Aorta (tissue), 5 donors: ENCODE measurements at places on chromosomes 2 and 18. TPM values are rescaled to one million over a fixed set of nuclear protein-coding genes. Genes with fewer than 3 reads are reported as not detected.

The DSEL gene
- 16.9 TPM for total RNA-seq

The RAB27B gene
- 0.39 TPM for total RNA-seq

The OR6B2 gene
- not detected for total RNA-seq

The BZW1 gene
- 193 TPM for total RNA-seq

The XDH gene
- not detected for total RNA-seq

The SLC35G4 gene
- not detected for total RNA-seq

The LOXL3 gene
- 18.9 TPM for total RNA-seq

The PMAIP1 gene
- total RNA-seq, result 1.3 TPM

The GNAL gene
- 15.5 TPM for total RNA-seq

The PPP4R3B gene
- total RNA-seq, result 59.3 TPM

The PLGLB2 gene
- total RNA-seq, result 2.5 TPM

The LRP2 gene
- not detected for total RNA-seq

The CDH2 gene
- total RNA-seq, result 6.9 TPM

The TNFAIP6 gene
- total RNA-seq, result 3.6 TPM

The POTEJ gene
- total RNA-seq, result not detected

The EGR4 gene
- total RNA-seq, result not detected

The RAMP1 gene
- total RNA-seq, result 109 TPM

The KCNG3 gene
- 0.24 TPM for total RNA-seq

The FSIP2 gene
- total RNA-seq, result 0.94 TPM

The ACADL gene
- total RNA-seq, result 32.8 TPM

The MOGAT1 gene
- total RNA-seq, result not detected

The NTSR2 gene
- total RNA-seq, result not detected

The PRSS56 gene
- total RNA-seq, result not detected

The POMC gene
- total RNA-seq, result 1.4 TPM

The PDE11A gene
- total RNA-seq, result 1.2 TPM

The RAB3GAP1 gene
- 61.2 TPM for total RNA-seq

The IL1A gene
- total RNA-seq, result not detected

The C2orf72 gene
- not detected for total RNA-seq

The LYPD6 gene
- total RNA-seq, result 0.42 TPM

The PLEK gene
- total RNA-seq, result 14.6 TPM

The RAD51AP2 gene
- total RNA-seq, result not detected

The USP14 gene
- total RNA-seq, result 49.4 TPM

The TRIM54 gene
- total RNA-seq, result 0.18 TPM

The ANO7 gene
- 5.4 TPM for total RNA-seq

The SERPINB13 gene
- total RNA-seq, result not detected

The BMP10 gene
- not detected for total RNA-seq

The RAPGEF4 gene
- 22.8 TPM for total RNA-seq

The CD8B2 gene
- 0.10 TPM for total RNA-seq

The IL37 gene
- total RNA-seq, result not detected

The HOXD12 gene
- total RNA-seq, result not detected

The TXNDC9 gene
- total RNA-seq, result 29.6 TPM

The ALLC gene
- not detected for total RNA-seq

The SP9 gene
- total RNA-seq, result not detected
